ENCODE measurements at places on chromosomes 16 and 17. TPM values are rescaled to one million over a fixed set of nuclear protein-coding genes. Genes with fewer than 3 reads are reported as not detected.

OTOA gene
- not detected for total RNA-seq

ZNF785 gene
- 6.8 TPM for total RNA-seq

CPHXL2 gene
- total RNA-seq, result not detected

ANKS3 gene
- 22.7 TPM for total RNA-seq

PRAC2 gene
- not detected for total RNA-seq

DNA sequence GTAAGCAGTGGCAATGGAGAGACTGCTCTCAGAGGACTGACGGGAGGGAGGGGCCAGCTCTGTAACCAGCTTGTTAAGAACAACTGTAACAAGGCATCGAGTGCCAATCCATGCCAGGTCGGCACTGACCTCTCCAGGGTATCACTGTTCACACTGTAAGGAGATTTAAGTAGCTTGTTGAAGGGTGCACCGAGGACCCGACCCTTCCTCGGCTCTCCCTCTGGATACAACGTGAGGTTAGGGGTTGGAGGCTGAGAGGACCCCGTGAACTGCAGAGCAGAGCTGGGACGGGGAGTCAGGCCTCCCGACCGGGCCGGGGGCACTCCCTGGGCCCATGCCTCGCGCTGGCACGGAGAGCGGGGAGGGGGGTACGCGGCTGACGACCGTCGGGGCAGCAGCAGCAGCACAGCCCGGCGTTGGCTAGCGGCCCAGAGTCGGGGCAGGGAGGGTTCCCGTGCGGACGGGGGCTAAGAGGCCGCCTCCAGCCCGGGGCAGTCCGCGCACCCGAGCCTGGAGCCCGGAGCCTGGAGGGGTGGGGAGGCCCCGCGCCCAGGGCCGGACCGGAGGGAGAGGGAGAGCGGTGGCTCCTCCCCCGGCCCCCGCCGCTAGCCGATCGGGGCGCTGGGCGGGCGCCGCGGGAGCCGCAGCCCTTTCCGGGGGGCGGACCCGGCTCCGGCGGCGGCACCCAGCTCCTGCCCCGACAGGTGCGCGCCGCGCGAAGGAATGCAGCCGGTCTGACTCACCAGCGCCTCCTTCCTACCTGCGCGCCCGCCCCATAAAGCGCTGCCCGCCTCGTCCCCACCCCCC lies at the start of gene ITGB4:
Gene ITGB4 (plus strand): TSS at position 804 of the 807 bp plus-strand sequence. CDS start 3,245 bp downstream, outside the sequence.
- DNase-seq, result no peak

- no peak for DNase-seq
These were observed 7.6 kb upstream of the SLC47A2 start for GRCh38 chr17:19723964-19724363.

GRCh38 chr16:20940871-20941635 lies 40.5 kb downstream of the LYRM1 start:
- no peak for DNase-seq

GRCh38 chr17:82151106-82151957 lies 53.3 kb upstream of the FASN start:
- DNase-seq, result no peak

DNA sequence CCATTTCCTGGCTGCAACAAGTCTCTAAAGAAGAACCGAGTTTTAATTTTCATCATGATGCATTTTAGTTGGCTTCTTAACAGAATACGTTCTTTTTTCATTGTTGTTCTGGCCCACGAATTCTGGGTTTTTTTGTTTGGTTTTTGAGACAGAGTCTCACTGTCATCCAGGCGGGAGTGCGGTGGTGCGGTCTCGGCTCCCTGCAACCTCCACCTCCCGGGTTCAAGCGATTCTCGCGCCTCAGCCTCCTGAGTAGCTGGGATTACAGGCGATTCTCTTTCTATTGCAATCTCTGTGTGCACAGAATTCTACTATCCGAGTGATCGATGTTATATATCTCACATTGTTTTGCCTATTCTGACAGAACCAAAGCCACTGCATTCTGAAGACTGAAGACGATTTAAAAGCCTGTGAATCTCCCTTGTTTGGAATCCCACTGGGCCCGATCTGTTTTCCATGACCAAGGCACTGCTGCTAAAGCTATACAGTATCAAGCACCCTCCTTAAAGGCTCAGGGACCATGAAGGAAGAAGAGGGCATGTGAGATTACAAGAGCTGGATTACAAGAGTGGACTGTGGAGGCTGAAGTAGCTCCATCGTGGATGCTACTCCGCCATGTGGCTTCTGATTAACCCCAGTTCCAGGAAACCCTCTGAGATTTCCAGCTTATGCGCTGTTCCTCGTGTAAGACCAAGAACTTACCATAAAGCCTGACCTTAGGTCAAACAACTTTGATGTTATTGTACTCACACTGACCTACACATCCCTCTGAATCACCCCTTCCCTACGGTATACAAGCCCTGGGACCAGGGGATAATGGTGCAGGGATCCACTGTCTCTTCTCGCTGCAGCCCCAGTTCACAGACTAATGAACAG lies 44.3 kb downstream of the ADCY9 start:
- DNase-seq, result no peak

GRCh38 chr16:1778200-1779179 lies 3.9 kb downstream of the SPSB3 start:
- no peak for DNase-seq

DNA sequence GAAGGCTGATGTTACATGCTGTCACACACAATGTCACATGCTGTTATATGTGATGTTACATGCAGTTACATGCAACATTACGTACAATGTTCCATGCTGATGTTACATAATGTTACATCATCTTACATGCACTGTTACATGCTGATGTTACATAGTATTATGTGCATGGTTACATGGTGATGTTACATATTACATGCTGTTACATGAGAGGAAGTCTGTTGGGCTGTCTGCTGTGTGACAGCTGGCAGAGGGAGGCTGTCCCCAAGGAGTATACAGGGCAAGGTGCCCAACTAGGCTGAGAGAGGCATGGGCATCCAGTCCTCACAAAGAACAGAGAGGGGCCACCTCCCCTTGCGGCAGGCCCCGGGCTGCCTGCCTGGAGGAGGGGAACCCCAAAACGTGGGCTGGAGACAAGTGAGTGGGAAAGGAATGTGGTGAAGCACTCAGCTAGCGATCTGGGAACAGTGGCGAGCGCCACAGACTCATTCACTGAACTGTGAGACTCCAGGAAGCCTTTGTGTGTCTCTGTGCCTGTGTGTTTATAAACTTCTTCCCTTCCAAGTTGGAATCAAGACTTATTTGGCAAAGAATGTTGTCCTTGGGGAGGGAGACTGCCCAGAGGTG lies 30.6 kb downstream of the TMEM92 start:
- DNase-seq, result no peak

- DNase-seq, result no peak
These were observed 14.4 kb downstream of the GALNS start for GRCh38 chr16:88842308-88842756.

- no peak for DNase-seq
These were observed 138.9 kb downstream of the GSG1L start for GRCh38 chr16:27924411-27925118.

GRCh38 chr17:28520687-28521086 lies 14.5 kb downstream of the FOXN1 start:
- DNase-seq, result no peak

DNA sequence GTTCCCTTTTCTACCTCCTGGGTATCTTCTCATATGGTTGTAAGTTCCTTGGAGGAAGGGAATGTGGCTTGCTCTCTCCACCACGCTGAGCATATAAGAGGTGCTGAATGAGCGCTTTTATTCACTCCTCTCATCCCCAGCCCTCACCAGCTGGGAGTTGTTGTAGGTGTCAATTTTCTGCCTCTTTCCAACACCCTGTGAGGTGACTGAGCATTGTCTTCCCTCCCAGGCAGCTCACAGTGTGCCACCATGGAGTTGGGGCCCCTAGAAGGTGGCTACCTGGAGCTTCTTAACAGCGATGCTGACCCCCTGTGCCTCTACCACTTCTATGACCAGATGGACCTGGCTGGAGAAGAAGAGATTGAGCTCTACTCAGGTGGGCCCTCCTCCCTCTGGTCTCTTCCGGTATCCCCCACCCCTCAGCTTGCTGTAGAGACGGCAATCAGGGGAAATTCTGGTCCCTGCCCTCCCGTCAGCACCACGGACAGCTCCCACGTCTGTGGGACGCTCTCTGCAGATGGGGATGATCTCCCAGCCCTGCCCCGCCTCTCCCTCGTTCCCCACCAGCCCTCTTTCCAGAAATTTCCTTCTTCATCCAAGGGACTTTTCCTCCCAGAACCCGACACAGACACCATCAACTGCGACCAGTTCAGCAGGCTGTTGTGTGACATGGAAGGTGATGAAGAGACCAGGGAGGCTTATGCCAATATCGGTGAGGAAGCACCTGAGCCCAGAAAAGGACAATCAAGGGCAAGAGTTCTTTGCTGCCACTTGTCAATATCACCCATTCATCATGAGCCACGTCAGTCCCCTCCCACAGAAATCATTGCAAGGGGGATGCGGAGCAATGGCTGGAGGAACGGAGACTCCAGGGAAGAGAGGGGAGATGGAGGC lies 18.3 kb downstream of the CIITA start:
- no peak for DNase-seq

DNA sequence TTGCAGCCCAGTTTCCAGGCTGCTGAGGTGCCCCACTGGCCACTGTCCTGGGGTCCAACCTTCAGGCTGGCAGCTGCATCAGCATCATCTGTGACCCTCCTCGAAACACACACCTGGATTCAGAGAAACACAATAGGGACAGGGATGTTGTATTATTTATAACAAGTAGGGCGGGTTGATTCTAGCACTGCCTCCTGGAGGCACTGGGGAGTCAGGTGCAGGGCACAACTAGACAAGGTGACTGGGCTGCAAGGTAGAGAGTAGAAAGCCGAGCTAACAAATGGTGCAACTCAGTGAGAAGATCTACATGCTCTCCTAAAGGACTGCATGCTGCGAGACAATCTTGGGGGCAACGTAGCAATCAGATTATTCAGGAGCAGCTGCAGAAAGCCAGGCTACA lies 317.3 kb downstream of the SLC39A11 start:
- DNase-seq, result no peak

DNA sequence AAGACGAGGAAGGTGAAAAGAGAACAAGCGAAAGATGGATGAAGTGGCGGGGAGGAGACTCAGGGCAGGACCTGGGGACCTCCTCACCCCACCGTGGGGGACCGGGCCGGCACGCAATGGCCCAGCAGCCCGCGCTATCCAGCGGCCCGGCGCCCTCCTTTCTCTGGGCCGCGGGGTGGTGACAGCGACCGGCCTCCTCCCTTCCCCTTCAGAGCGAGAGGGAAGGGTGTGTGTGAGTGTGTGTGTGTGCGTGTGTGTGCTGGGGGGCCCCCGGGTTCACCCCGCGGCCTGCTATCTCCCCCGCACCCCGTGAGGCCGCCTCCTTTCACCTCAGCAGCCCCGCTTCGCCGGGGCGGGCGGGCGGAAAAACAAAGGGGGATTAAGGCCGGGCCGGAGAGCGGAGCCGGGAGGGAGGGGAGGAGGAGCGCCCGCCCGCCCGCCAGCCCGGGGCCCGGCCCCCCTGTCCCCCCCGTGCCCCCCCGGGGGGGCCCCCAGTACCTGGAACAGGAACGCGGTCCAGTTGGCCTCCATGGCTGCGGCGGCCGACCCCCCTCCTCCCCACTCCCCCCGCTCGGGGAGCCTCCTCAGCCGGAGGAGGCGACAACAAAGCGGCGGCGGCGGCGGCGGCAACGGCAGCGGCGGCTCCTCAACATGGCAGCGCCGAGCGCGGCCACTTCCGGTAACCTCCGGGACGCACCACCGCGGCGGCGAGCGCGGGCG lies at the start of gene VEZF1:
Gene VEZF1 (minus strand): TSS at position 674 of the 720 bp plus-strand sequence. CDS start 143 bp downstream, at position 531.
- no peak for DNase-seq

DNA sequence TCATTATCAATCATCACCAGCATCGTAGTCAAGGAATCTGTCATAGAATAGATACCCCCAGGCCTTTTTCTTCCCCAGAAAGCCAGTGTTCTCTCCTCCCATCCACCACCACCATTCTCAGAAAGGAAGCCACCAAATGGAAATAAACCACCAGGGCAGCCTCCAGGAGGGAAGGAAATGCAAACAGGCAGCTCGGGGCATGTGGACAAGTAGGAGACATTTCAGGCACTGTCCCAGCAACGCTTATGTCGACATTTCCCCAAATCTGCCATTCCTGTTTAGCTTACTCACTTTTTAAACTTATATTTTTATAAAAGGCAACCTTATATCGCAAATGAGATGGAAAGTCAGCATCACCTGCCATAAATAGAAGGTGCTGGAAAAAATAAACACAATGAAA lies 15.8 kb downstream of the EMP2 start:
- DNase-seq, result no peak

DNA sequence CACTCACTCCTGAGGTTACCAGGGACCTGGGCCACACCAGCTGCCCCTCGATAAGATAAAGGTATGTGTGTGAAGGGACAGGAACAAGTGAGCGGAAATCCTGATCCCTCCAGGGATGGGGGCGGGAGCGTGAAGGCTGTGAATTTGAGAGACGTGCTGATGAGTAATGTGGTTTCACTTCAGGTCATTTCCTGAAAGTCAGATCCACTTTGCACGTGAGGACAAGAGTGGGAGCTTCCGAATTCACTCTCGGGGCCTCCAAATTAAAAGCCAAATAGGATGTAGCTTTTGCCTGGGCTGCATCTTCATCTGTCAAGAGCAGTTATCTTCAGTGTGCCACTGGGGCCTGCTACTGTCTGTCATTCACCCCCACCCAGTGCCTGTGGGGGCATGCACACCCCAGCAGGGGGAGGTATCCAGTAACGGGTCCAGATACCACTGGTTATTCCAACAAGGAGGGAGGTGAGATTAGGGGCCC lies 87.4 kb upstream of the LHX1 start:
- no peak for DNase-seq

DNA sequence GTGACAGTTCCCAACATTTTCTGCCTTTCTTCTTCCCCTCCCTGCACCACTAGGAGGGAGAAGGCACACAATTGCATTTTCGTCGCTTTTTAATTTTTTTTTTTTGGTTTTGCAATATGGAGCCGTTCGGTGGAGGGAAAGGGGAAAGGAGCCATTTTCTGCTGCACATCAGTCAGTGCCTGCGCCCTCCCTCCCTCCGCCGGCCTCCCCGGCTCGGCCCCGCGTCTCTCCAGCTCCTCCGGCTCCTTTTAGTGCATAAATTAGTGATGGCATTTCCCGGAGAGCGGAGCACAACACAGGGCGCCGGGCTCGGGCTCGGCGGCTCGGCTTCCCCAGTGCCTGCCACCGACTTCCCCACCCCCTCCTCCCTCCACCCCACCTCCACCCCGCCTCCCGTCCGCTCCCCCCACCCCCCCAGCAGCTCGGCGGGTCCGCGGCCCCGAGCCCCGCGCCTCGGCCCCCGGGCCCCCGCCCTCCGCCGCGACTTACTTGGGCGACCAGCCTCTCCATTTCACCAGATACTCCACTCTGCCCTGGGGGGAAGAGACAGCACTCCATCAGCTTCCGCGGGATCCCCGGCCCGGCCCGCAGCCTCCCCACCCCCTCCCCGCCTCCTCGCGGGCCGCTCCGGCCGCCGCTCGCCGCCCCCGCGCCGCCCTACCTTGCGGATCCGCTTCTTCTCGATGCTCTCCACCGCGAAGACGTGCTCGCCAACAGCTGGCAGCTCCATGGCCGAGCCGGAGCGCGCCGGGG lies 542 bp downstream of the CBX4 start:
- no peak for DNase-seq

- no peak for DNase-seq
These were observed 15.9 kb downstream of the ZC3H18 start for GRCh38 chr16:88585927-88586581.

DNA sequence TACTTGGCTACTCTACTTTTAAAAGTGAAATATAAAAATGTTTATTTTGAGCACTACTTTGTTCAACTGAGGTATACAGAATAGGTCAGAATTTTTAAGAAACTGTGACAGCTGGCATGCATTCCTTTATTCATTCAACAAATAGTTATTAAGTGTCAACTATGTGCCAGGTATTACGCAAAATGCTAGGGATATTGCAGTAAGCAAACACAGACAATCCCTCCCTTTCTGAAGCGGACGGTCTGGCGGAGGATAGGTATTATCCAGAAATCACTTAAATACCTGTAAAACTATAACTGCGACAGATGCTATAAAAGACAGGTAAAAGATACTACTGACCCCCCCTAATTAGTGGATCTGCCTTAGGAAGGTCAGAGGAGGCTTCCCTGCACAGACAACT lies 26.1 kb downstream of the METTL16 start:
- DNase-seq, result no peak
